ENCODE measurements at places on chromosomes 3 and 15.

DNA sequence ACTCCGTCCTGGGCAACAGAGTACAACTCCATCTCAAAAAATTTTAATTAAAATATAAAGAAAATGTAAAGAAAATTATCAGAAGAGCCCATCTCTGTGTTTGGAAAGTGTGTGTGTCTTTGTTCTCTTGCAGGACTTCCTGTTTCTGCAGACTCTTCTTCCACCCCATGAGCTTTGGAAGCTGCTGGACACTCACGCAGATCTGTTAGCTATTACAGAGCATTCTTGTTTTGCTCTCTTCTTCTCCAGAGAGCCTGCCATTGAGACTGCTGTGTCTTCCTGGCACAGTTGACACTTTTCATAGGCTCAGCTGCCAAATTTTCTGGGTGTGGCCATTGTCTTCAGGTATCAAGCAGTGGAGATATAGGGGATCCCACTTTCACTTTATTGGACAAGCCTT, 6.0 kb upstream of the CCR8 start:
- DNase-seq = no peak

- DNase-seq = no peak
Measured at GRCh38 chr3:126245811-126246727, 65.7 kb upstream of the ALDH1L1 start.

DNA sequence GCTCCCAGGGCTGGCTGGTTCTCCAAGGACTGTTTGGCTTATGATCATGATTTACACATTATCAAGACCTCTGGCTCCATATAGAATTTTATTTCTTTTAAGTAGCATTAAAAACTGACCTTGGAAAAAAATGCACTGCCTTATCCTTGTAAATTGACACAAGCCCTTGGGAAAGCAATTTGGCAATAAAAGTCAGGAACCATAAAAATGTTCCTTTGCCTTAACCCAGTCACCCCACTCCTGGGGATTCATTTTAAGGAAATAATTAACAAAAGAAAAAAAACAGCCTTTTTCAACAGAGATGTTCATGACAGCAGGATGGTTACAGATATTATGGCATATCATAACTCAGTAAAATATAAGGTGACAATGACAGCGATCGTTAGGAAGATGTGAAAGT, 51.6 kb upstream of the NR2E3 start:
- DNase-seq = no peak

DNA sequence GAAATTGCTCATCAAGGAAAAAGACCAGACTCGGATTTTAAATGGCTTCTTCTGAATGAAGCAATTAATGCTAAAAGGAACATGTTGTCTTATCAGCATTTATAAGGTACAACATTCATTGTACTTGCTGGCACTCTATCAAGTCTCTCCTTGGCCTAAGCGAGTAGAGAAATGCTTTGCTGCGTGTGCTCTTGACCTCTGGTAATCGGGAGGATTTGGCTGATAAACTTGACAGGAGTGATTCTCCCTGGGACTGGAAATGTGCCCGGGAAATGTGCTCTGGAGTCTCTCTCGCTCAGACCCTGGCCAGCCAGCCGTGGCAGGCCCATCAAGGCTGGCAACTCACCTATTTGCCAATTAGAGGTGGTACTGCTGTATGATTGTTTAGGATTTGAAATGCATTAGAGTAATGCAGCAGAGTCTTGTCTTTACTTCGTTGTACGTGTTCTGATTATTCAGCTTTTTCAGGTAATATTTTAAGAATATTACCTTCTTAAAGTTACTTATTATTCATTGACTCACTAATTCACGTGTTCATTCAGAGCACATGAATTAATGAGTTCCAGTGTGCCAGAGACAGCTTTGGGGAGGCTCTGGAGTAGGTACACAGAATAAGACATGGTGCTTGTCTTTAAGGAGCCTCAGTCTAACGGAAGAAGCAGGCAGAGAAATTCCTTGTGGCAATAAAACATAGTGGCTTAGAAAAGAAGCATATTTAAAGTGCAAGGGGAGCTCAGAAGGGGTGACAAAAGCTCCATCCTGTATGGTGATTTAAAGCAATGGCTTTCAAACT, 48.0 kb upstream of the TPRG1 start:
- no peak for DNase-seq

GRCh38 chr15:91947683-91948608, 94.4 kb downstream of the SLCO3A1 start:
- DNase-seq = no peak

GRCh38 chr3:120177151-120177550, 82.9 kb upstream of the GSK3B start:
- DNase-seq = no peak

GRCh38 chr15:76193934-76194333, 117.3 kb downstream of the ETFA start:
- no peak for DNase-seq

DNA sequence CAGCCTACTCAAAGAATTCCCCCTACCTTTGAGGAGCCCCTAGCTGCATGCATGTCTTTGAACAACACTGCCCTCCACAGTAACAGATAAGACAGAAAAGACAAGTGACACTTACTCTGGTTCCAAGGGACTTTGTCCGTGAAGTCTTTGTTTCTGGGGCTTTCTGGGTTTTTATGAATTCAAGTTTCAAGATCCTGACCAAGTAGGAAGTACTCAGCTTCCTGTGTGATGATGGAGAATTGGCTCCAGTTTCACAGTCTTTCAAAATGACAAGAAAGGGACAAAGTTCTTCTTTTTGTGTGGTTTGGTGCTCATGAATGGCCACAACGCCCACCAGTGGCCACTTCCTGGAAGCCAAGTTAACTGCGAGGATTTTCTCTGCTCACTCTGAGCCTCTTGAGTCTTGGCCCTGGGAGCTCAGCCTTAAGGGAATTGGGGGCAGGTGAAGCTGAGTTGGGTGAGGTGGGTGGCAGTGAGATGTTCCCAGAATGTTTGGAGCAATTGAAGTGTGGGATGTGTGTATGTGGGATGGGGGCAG, at the start of gene CCR1:
CCR1 (minus strand) TSS at position 147 of the 538 bp plus-strand sequence. CDS start 4,000 bp downstream, outside the sequence.
- DNase-seq = no peak

- no peak for DNase-seq
Measured at GRCh38 chr3:104519068-104519467, 847.6 kb upstream of the ALCAM start.

DNA sequence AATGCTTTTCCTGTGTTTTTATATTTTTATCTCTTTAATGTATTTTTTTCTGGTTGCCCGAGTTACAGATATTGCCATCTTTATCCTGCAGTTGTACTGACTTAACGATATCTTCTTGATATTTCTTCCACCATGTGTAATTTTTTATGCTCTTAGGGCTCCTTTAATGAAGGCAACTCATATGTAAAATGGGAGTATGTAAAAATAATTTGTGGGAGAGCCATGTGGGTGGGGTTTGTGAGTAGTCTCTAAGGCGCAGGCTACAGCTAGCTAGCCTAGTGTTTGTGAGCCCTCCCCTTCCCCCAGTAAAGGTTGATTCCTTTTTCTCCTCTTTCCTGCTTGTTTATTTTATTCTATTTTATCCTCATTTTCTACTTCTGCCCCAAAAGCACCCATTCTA, 38.1 kb downstream of the UBE2E1 start:
- no peak for DNase-seq

DNA sequence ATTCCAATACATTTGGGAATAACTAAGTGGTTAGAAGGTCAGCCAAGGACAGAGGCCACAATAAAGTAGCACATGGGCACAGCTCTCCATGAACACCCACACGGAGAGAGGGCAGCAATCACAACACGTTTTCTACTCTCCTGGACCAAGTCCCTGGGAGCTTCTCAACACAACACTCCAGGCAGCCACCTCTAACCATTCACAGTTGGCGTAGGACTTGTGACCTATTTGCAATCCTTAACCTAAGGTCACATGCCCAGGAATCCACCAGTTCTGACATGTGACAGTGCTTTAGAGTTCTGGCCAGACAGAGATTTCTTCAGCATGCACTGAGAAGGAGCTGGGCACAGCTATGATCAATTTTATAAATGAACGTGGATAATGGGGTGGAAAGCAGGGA, 280.8 kb downstream of the SHQ1 start:
- no peak for DNase-seq

DNA sequence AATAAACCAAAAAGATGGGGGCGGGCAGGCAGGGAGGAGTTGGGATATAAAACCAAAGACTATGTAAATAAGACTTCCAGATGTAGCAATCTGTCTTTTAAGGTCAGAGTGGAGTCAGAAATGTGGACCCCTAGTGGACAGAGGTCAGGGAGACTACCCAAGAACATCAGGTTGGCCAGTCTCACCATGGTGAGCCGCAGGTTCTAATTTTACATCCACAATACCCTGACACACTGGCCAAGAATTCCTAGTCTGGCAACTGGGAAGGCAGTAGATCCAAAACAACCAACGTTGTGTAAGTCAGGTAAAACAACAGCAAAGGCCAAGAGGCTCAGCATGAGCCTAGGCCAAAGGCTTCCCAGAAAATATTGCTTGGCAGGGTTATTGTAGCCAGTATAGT, 203.4 kb downstream of the FOXP1 start:
- no peak for DNase-seq

DNA sequence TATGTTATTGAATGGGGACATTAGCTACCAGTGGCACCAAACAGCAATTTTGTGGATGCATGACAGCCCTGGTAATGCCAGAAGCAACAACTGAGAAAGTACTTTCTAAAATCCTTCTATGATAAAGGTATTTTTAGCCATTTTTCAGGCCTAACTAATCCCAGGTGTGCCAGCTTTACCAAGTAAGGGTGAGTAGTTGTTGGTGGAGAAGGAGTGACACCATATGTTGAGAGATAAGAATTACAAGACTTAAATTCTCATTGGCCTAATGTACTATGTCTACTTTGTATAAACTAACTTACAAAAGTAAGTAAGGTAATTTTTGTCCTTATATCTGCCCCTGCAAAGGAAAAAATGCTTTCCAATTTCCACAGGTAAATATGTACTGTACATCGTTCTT, 4.1 kb upstream of the COX17 start:
- no peak for DNase-seq

- DNase-seq = no peak
Measured at GRCh38 chr15:34754674-34755418, at the start of gene GJD2. TSS of gene GJD2 (minus strand) at chr15:34754998. CDS start at chr15:34754488, 510 bp downstream.

- DNase-seq = no peak
Measured at GRCh38 chr3:124582196-124582595, 148.1 kb upstream of the UMPS start.

DNA sequence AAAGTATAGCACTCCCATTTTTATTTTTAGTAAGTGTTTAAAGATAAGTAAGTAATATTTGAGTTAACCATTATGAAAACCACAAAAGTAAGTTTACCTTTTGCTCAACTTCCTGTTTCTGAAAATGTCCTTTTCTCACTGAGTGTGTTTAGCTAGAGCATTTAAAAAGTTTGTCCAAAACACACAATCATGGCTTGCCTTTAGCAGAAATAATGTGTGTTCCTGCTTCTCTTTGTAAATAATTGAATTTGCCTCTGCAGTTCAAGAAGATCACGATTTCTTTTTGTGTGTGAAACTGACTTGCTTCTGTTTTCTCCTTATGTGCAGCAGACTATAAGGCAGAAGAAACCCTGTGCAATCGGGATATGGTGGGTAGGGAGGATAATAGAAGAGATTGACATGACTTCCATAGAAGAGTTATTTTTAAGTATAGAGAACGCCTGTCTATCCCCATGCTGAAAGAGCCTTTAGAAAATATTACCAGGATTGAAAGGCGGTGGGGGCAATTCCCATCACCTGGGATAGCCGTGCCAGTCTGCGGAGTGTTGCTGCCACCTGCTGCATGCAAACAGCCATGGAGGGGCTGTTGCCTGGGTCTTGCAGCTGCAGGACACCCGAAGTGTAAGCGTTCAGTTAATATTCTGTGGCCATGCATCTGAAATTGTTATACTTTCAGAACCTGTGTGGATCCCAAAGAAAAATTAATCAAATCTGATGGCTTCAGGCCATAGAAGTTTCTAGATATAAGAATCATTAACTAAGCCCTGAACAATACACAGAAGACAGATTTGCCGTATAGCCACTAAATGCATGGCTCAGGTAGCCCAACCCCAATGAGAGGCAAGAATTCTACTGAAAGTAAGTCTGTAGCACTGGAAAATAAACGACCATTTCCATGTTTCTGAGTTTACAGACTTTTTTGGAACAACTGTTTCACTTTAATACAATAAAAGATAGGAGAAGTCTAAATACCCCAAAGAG, 2.4 kb upstream of the CD96 start:
- DNase-seq = peak; percentile 34

DNA sequence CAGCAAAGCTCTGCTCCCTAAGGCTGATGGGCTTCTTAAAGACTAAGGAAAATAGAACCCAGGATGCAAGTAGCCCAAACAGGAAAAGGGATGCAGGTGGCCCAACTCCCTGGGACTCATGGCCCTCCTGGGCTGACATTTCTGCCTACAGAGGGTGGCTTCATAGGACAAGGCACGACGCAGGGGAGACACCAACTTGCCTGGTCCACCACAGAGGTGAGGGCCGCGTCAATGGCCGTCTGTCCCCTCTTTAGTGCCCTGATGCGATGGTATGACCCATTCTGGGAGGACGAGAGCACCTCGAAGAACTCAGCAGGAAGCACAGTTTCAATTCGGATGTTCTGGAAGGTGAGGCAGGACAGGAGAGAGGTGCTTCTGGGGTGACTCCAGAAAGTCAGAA, 44.0 kb downstream of the NUP210 start:
- no peak for DNase-seq

DNA sequence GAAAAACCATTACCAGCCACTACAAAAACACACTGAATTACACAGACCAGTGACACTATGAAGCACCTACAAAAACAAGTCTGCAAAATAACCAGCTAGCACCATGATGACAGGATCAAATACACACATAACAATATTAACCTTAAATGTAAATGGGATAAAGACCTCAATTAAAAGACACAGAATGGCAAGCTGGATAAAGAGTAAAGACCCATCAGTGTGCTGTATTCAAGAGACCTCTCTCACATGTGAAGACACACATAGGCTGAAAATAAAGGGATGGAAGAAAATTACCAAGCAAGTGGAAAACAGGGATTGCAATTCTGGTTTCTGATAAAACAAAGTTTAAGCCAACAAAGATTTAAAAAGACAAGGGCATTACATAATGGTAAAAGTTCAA, 482.7 kb upstream of the MCTP2 start:
- DNase-seq = no peak

DNA sequence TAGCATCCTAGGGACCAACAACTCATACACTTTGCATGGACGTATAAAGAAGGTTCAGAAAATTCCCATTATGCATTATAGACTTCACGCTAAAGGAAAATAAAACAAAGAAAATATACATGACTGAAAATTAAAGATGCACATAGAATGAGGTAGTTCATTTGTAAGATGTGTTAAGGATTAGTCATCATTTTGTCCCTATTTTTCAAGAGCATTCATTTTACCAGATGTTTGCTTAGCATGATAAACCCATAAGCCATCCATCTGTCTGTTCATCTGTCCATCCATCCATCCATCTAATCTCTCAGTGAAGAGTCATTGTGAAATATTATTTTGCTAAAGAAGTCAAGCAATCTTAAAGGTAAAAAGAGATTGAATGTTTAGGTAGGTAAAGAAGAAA, 80.3 kb downstream of the TFG start:
- DNase-seq = no peak

GRCh38 chr15:96273317-96274086, 57.0 kb upstream of the NR2F2 start:
- DNase-seq = no peak

DNA sequence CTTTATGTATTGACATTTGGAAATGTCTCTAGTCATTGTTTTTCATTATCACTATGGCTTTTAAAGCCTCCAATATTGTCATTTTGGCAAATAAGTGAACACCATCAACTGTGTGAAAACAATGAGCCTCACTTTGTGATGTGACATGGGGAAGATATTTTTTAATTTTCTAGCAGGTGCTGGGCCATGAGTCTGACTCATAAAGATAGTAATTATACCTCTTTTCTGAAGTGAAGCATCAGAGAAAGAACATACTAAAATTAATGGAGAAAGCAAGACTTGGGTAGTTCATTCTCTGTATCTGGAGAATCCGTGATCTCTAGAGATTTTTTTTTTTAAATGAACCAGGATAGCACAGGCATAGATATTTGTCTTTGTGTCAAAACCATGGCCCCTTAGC, 100.8 kb downstream of the CCNL1 start:
- DNase-seq = no peak

Measured in stimulated activated CD4-positive, alpha-beta T cell treated with anti-CD3 and anti-CD28 coated beads, Interleukin-15, amount 100 ng/mL, for 1 hour (primary cell).